Stimulated activated CD8-positive, alpha-beta memory T cell treated with anti-CD3 and anti-CD28 coated beads, Interleukin-2, amount 100 ng/mL, for 1 hour (primary cell): ENCODE measurements at places on chromosomes 1 and 21.

- no peak for DNase-seq
These were observed 10.9 kb downstream of the TAGLN2 start for GRCh38 chr1:159914252-159915018.

- DNase-seq: no peak
These were observed 380.5 kb upstream of the PRMT6 start for GRCh38 chr1:106676021-106676420.

GRCh38 chr1:45887156-45887842 is 83.9 kb downstream of the MAST2 start:
- no peak for DNase-seq

- no peak for DNase-seq
These were observed 67.6 kb downstream of the RWDD3 start for GRCh38 chr1:95301614-95302013.

DNA sequence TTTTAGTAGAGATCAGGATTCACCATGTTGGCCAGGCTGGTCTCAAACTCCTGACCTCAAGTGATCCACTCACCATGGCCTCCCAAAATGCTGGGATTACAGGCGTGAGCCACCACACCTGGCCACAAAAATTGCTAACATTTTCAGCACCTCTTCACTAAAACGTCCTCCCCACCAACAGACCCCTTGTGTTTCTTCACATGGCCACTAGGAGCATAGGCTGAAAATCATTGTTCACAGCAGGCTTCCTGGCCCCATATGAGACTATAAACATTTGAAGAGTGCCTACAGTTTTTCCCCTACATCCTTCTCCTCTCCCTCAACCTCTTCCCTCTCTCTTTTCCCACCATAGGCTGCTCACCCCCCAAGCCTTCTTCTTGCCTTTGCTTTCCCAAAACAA is 28.0 kb upstream of the SFPQ start:
- no peak for DNase-seq

GRCh38 chr1:19208710-19209438 is 1.2 kb downstream of the UBR4 start:
- no peak for DNase-seq

DNA sequence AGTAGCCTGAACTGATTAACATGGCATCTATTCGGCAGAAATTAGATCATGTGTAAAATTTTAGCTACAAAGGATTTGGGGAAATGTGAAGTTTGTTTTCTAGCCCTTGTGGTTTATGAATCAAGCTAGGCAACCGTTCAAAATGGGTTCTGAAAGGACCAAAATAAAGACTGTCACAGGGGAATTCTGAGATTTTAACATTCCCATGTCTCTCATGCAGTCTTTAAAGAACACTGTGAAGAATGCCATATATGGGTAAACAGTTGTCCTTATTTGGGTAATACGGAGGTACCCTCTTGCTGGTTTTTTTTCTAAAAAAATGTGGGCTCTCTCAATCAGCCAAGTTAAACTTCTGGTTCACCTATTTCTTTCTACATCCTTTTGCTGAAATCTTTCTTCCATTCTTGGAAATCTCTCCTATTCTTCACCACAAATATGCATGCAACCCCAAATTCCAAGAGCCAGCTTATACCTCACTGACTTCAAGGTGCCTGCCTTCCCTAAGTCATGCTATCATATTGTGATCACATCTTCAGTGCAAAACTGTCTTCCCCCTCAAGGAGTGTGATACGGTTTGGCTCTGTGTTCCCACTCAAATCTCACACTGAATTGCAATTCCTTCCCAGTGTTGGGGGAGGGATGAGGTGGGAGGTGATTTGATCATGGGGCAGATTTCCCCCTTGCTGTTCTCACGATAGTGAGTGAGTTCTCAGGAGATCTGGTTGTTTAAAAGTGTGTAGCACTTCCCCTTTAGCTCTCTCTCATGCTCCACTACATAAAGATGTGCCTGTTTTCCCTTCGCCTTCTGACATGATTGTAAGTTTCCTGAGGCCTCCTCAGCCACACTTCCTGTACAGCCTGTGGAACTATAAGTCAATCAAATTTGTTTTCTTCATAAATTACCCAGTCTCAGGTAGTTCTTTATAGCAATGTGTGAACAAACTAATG is 308.7 kb downstream of the TTLL7 start:
- DNase-seq: no peak

GRCh38 chr21:29534448-29534847 is 235.7 kb downstream of the BACH1 start:
- no peak for DNase-seq

- no peak for DNase-seq
These were observed 12.4 kb downstream of the CDA start for GRCh38 chr1:20601129-20601825.

DNA sequence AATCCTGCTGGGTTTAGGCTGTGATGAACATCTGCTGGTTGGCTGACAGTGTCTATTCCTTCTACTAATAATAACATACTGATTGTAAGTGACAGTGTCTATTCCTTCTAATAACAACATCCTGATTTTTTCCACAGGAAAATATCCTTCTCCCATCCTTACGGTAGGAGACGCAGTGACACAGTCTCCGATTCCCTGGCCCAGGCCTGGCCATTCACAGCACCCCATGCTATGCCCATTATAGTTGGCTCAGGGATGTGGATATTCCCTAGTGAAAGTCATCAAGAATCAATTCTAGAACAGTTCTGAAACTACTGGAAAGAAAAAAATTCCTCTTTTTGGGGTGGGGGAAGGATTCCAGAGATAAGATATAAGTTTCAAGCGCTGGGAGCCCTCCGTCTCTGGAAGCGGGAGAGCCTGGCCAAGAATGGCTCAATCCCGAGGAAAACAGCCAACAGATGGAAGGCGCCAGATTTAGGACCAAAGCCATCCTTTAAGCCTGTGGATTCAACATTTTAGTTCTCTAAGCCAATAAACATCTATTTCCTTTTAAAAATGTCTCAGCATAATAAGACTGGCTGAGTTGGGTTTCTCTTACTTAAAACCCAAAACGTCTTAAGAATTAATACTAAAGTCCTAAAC is 88.6 kb downstream of the GPATCH2 start:
- no peak for DNase-seq

GRCh38 chr21:17578876-17579275 is 33.8 kb downstream of the BTG3 start:
- no peak for DNase-seq
